Sciatic nerve (tissue), 2 donors: ENCODE measurements at places on chromosomes 6 and 20. TPM values are rescaled to one million over a fixed set of nuclear protein-coding genes. Genes with fewer than 3 reads are reported as not detected.

- no peak for DNase-seq
These were observed 297.3 kb downstream of the PHACTR1 start for GRCh38 chr6:13013681-13014503.

GRCh38 chr6:115551527-115551926, 509.2 kb downstream of the FRK start:
- no peak for DNase-seq

TUBB2B gene
- 39.4 TPM for total RNA-seq

CD2AP gene
- total RNA-seq: 27.5 TPM

GRCh38 chr6:288866-289265, 3.4 kb upstream of the DUSP22 start:
- no peak for DNase-seq

BANF2 gene
- total RNA-seq: not detected

DNA sequence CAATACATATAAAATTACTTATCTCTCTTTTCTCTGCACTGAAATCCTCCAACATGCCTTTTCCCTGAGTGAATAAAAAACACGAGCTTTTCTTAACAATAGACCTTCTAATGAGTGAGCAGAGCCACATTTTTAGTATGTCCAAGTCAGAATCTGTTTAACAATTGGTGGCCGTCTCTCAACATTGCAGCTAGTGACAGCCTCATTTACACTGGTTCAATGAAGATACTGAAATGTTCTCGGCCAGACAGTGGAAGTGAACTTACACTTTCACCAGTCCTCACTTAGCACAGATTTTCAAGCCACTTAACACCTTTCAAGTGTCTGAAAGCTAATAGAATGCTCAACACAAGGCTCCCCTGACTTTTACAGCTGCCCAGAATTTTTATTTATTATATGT, 767.1 kb downstream of the KIF16B start:
- DNase-seq: no peak

GRCh38 chr6:104186831-104187230, 672.9 kb downstream of the HACE1 start:
- no peak for DNase-seq

GRCh38 chr20:25989196-25989595, 292.5 kb upstream of the ZNF337 start:
- no peak for DNase-seq

- no peak for DNase-seq
These were observed 104.8 kb downstream of the FLRT3 start for GRCh38 chr20:14232650-14233049.

KCNG1 gene
- total RNA-seq: 3.5 TPM

ME1 gene
- 30.5 TPM for total RNA-seq

GRCh38 chr6:166850677-166851076, 105.7 kb downstream of the RNASET2 start:
- DNase-seq: no peak

DNA sequence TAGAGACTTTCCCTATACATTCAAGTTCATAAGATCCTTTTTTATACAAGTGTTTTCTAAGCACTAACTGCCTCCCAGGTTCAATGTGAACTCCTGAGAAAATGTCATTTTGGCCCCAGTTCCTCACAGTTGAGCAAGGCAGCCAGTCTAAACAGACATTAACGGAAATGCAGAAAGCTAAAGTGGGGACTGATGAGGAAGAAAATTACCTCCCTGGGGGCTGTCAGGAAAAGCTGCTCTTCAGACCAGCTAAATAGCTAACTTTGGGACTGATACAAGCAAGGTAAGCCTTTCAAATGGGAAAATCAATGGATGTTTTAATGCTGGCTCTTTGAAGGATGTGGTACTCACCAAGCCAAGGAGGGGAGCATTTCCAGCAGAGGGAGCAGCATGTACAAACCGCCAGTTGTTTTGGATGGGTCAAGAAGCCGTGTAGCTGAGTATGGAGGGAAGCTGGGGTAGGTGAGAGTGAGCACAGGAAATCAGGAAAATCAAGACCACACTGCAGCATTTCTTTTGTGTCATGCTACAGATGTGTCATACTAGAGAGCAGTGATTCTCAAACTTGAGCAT, 180.8 kb upstream of the CHD6 start:
- no peak for DNase-seq

ULBP1 gene
- not detected for total RNA-seq

GRCh38 chr6:14110001-14110818, 7.4 kb upstream of the CD83 start:
- DNase-seq: no peak

GRCh38 chr20:58749098-58749769, 56.6 kb downstream of the NPEPL1 start:
- DNase-seq: no peak

DNA sequence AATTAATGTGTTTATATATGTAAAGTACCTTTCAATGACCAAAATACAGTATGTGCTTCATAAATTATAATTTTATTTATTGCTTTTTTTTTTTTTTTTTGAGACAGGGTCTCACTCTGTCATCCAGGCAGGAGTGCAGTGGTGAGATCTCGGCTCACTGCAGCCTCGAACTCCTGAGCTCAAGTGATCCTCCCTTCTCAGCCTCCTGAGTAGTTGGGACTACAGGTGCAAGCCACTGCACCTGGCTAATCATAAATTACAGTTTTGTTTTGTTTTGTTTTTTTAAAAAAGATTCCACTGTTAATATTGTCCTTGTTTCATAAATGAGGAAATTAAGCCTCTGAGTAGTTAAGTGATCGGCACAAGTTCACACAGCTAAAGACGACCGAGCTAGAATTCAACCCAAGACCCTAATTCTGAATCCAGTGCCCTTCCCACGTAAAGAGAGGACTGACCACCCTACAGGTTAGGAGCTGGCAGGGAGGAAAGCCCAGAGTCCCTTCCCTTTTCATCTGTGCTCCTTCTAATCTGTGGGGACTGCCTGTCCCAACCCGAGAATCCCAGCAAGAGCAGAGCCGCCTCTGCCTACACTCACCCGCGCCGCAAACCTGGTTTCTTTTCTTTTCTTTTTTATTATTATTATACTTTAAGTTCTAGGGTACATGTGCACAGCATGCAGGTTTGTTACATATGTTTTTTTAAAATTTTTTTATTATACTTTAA, 8.5 kb upstream of the GDF5 start:
- no peak for DNase-seq

ZBP1 gene
- 0.49 TPM for total RNA-seq

PARD6B gene
- 5.7 TPM for total RNA-seq

GRCh38 chr20:3248167-3248992, 9.4 kb upstream of the SLC4A11 start:
- no peak for DNase-seq

DNA sequence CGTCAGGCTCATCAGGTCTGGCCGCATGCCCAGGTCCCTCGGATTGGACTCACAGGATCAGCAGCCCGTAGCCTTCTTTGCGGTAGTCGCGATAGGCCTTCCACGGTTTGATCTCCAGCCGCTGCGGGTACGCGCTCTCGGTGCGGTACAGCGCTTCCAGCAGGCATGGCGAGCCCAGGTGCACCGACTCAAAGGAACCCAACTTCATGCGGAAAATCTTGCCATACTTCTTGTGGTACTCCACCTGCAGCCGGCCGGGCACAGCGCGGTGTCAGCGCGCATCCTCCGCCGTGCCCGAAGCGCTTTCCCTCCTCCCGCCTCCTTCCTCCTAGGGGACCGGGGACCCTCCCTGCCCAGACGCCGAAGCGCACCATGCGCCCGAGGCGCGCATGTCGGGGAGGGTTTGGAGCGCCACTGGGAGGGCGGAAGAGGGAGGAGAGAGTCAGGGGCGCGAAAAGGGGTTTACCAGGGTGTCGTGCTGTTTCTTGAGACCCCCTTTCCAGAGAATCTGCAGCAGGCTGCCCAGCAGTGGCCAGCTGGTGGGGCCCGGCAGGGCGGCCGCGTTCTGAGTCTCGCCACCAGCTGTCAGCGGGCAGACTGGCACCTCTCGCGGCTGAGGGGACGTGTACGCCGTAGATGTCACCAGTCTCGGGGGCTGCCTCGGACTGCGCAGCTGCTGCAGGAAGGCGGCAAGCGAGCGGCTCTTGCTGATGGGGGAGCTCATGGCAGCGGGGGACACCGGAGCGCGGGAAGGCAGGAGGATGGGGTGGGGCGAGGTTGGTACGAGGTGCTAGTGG, 732 bp downstream of the CYP24A1 start:
- no peak for DNase-seq

SNAP91 gene
- 2.7 TPM for total RNA-seq

- DNase-seq: no peak
These were observed 79.4 kb upstream of the EPHA7 start for GRCh38 chr6:93498713-93499112.

DNA sequence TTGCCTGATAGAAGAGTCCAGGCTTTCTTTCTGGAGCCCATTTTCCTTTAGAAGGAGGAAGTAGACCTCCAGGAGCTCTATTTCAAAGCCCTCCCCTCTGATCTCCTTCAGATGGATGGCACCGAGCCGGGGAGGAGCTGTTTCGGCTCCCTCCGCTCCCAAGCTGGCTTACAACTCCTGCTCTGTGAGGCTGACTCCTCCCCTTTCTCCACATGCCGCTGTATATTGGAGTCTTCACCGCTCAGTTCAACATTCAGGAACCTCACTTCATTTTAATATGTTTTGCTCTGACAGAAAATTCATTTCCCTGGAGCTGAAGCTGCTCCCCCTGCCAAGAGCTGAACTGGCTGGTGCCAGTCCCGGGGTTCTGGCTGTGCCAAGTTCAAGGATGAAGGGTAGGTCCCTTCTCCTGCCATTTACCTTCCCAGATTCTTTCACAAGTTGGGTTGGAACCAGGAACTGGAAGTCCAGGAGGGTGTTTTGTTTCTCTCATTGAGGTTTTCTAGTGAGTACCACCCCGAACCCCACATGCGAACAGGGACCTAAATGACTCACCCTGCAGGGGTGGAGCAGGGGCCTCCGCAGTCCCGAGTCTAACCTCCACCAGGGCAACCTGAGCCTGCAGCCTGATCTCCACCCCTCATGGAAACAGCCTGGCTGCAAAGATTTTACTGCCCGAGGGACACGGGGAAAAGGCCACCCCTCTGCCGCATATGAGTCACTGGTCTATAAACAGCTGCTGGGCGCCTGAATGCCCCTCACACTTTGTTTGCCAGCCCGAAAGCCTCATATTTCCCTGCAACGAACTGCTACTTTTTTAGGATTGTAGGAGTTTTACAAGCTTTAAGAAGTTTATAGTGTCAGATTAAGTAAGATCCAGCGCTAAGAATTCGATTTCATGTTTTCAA, 68.6 kb upstream of the FOXA2 start:
- no peak for DNase-seq

GRCh38 chr20:60395991-60396390, 437.8 kb downstream of the CDH26 start:
- DNase-seq: no peak

DNA sequence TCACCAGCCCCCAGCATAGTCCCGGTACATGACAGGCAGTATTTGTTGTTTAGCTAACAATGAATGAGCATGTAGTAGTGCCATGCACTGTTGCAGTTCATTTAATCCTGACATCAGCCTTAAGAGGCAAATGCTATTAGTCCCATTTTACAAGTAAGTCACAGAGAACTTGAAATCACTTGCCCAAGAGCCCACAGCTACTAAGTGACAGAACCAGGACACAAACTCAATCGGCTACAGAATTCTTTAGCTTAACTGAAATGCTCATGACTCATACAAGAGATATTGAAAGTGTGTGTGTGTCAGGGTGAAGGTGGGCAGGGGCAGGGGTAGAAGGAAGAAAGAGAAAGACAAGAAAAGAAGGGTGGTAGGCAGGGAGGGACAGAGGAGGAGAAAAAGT, 52.7 kb downstream of the UNC5CL start:
- DNase-seq: no peak

PTGIS gene
- 89.7 TPM for total RNA-seq

BTN3A1 gene
- total RNA-seq: 30.1 TPM

CD109 gene
- total RNA-seq: 14.8 TPM

COQ3 gene
- total RNA-seq: 5.3 TPM

LY6G5B gene
- total RNA-seq: 20.4 TPM
